ENCODE measurements at places on chromosomes 4 and X.

DNA sequence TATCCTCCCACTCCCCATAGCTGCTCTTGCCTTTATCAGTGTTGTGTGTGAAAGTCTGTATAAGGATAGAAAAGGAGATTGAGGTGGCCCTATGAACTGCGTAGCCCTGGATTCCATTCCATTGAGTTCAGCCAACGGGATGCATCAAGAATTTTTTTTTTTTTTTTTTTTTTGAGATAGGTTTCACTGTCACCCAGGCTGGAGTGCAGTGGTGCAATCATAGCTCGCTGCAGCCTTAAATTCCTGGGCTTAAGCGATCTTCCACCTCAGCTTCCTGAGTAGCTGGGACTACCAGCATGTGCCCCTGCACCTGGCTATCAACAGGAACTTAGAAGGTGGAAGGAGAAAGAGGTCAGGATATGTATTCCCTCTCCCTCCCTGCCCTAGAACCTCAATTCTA, 187.2 kb upstream of the SPRY1 start:
- DNase-seq = no peak

DNA sequence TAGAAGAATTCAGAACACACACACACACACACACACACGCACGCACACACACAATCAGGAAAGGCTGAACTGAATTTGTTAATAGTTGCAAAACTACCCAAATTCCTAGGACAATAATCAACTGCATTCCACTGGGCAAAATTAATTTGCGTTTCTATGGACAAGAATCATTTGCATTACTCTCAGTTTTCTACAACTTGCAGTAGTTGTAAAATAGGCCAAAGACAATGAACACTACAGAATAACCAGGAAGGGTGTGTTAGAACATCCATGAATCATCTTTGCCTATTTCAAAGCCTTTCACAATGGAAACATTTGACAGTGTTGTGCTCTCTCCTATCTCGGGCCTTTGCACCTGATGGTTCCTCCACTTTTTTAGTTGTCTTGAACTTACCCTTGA, 77.1 kb upstream of the IGFBP7 start:
- DNase-seq = no peak

DNA sequence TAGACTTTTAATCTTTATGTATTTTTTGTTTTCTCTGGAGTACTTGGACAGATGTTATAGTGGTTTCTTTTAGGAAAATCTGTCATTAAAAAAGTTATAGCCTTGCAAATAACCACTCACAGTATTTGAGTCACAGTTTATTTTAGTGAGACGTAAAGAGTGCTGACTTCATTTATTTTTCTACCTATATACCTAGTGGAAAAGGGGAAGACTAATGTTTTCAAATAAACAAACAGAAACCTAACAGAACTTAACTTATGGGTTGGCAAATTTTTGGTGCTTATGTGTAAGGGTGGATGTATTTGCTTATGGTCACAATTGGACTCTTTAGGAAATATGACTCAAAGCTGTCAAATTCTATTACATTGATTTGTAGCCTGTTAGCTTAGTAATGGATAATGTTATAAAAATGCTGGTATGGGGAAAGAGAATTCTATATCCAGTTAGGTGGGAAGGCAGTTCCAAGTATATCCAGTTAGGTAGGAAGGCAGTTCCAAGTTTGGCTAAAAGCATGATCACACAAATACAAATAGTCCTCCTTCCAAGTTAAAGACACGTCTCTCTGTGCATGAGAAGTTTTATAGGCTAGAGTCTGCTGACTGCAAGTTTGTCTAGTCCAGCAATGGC, 61.9 kb downstream of the SLC9A6 start:
- DNase-seq = no peak

DNA sequence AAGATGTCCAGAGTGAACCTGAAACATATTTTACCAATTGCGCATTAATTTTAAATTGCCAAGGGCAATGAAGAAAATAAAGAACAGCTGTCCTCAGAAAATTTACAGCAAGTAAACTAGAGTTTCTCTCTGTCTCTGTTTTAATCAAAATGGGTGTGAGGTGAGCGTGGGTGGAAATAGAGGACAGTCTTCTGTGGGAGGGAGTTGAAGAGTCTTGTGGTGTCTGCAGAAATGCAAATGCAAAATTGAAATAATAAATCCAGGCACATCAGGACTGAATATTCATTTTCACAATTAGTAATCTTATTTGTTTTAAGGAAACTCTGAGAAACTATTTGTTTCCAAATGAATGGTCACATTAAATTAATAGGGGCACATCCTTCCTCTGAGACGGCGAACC, 192.0 kb downstream of the ARHGAP10 start:
- DNase-seq = no peak

GRCh38 chr4:121376556-121376955, 4.3 kb downstream of the QRFPR start:
- DNase-seq = no peak

DNA sequence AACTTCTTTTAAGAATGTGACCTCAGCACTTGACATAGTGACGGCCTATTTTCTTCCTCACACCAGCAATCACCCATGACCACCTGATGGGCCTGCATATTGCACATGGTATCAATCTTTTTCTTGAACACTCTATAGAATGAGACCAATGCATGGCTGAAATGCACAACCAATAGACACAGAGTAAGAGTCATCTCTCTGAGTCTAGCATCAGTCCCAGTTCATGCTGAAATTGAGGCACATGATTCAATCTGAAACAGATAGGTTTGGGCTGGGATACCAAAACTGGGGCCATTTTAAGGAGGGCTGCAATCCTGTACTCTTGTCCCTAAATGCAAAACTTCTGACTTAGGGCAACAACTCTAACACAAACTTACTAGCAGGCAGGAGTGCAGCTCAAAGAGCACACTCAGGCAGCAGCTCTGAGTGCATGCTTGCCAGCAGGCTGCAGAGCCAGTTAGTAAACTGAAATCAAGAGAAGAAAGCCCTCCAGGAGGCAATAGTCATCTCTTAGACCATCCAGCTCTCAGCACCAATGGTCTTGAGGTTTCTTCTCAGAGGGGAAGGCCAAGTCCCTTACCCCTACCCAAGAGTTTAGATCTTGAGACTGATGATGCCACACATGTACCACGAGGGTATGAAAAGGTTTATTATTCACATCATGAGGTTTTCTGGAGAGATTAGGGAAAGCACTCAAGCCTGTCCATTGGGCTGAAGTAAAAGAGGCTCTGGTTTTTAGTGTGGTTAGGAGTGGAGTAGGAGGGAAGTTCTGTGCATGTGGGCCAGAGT, 24.7 kb upstream of the GPR101 start:
- DNase-seq = no peak

- no peak for DNase-seq
Measured at GRCh38 chr4:79823148-79823763, 249.8 kb downstream of the ANTXR2 start.

GRCh38 chr4:179182741-179183140, 1740.5 kb upstream of the AGA start:
- no peak for DNase-seq

DNA sequence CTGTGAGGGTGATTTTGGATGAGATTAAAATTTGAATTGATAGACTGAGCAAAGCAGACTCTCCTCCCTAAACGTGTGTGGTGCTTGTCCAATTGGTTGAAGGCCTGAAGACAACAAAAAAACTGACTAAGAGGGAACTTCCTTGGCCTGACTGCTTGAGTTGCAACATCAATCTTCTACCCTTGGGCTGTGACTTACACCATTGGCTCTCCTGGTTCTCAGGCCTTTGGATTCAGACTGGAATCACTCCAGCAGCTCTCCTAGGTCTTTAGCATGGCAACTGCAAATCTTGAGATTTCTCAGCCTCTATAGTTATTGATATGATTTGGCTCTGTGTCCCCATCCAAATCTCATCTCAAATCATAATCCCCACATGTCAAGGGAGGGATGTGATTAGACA, 49.7 kb upstream of the IGFBP7 start:
- no peak for DNase-seq

DNA sequence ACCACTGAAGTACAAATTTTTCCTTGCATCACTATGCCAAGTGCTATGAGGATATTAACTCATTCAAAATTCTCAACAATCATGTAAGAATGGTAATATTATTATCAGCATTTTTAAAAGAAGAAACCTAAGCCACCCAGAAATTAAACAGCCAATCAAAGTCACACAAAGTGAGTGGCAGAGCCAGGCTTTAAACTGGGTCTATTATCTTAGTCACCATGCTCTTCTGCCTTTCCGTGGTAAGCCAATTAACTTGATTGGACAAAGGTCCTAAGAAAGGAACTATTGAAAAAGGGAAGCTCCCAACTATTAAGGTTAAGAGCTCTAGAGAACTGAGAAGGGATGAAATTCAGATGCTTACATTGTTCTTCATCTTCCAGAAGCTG, 111.5 kb downstream of the ASB9 start:
- DNase-seq = no peak

DNA sequence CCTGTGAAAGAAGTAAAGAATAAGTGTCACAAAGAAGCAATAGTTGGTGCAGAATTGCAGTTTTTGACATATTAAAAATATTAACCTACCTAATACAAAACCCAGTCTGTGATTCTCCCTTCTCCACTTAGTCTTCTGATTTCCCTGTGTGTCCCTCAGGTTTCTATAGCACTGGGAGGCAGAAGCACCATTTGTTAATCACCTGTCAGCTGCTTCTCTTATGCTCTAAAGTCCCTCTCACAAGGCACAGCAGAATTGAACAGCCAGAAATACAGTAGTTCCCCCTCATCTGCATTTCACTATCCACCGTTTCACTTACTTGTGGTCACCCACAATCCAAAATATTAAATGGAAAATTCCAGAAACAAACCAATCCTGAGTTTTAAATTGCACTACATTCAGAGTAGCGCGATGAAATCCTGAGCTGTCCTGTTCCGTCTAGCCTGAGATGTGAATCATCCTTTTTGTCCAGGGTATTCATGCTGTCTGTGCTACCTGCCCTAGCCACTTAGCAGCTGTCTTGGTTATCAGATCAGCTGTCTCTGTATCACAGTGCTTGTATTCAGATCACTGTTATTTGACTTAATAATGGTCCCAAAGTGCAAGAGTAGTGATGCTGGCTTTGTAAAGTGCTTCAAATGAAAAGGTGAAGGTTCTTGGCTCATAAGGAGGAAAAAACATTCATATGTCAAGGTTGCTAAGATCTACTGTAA, 984.1 kb upstream of the GRID2 start:
- DNase-seq = no peak

GRCh38 chr4:42396752-42397634, at the start of gene SHISA3:
SHISA3 (plus strand) TSS chr4:42397488; CDS start chr4:42398057, 569 bp downstream.
- DNase-seq = peak; percentile 48

DNA sequence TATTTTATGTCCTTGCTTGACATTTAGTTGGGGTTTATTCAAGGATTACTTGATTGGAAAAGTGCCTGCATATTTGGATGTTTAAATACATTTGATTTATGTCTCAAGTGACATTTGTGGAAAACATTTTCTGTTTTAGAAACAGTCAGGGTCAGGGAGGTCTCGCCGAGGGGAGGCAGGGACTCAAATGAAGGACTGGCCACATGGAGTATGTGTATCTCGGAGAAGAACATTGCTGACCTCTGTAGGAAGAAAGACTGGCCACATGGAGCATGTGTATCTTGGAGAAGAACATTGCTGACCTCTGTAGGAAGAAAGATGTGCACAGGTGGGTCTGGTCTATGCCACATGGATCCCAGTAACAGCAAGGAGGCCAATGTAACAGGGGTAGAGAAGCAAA, 233.6 kb downstream of the TRIML1 start:
- DNase-seq = no peak

DNA sequence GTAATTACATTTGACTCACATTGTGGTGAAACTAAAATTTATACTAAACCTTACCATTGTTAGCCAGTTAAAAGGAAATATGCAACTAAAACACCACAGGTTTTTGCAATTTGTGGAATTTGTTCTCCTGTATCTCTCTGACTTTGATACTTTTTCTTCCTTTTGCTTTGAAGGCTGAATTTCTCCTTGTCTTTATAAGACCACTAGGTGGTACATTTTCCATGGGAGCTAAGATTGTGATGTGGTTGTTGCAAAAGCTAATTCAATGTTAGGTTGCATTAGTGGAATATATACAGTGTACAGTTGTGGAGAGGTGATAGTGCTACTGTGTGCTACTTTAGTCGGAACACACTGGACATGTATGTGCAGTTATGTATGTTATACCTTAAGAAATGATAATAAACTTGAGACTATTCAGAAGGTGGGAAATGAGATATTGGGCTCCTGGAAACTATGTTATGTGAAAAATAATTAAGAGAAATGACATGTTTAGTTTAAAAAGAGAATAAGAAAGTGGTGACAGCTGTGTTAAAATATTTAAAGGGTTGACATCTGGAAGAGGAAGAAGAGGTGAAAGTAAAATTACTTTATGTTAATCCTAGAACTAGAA, 70.3 kb downstream of the ARL9 start:
- no peak for DNase-seq

- DNase-seq = no peak
Measured at GRCh38 chr4:147813109-147813773, 81.4 kb downstream of the ARHGAP10 start.

DNA sequence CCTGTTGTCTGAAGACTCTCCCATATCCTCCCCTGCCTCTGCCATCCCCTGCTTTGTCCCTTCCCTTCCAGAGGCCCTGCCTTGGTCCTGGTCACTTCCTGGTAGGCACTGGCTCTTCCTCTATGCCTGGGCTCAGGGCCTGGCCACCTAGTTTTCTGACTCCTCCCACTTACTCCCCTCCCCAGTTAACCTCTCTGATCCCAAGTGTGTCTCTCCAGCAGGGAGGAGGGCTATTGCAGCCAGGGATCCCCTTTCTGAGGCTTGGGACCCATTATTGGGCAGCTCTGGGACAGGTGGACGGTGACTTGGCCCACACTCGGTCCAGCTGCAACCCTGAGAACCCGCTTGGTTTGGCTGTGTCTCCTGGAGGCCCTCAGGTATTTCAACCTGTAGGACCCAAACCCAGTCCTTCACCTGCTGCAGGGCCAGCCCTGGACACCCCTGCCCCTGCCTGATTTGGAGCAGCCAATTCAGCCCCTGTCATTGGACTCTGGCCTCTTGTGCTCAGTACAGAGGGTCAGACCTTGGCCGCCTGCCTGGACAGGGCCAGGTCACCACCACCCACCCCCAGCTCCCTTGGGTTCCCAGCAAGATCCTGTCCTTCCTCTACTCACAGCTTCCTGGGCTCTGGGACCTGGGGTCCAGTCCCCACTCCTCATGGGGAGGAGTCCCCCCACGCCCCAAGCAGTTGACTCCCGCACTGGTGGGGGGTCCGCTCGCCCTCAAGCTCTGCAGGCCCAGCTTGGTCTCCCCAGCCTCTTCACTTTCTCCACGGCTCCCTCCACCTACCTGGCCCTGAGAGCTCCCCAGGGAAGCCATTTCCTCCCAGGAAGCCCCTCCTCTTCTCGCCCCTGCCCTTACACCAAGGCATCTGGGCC, 1.1 kb upstream of the SH3BP2 start:
- no peak for DNase-seq

- no peak for DNase-seq
Measured at GRCh38 chrX:16461968-16462367, 188.0 kb upstream of the S100G start.

- no peak for DNase-seq
Measured at GRCh38 chr4:8340781-8341241, 71.3 kb downstream of the HTRA3 start.

DNA sequence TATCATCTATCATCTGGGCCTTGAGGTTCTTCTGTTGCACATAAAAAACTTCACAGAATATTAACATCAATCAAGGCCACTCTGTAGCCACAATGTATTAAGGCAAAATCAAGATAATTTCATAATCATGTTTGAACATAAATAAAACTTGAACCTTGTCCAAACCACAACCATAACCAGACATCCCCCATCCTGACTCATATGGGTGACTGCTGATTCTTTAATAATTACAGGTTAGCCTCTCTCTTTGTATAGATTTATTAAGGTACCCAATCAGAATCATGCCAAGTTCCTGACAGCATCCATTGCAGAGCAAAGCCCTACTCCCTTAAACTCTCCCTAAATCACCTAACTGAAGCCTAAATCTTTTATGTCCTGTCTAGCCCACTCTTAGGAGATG, 16.7 kb upstream of the AREG start:
- no peak for DNase-seq

All from D721Med (cell line).